DMS 273 treated with DMSO at 0.1 percent for 48 hours (cell line): ENCODE measurements at places on chromosomes 5 and 9.

GRCh38 chr5:142735323-142736246 is 34.6 kb upstream of the ARHGAP26 start:
- DNase-seq: no peak

DNA sequence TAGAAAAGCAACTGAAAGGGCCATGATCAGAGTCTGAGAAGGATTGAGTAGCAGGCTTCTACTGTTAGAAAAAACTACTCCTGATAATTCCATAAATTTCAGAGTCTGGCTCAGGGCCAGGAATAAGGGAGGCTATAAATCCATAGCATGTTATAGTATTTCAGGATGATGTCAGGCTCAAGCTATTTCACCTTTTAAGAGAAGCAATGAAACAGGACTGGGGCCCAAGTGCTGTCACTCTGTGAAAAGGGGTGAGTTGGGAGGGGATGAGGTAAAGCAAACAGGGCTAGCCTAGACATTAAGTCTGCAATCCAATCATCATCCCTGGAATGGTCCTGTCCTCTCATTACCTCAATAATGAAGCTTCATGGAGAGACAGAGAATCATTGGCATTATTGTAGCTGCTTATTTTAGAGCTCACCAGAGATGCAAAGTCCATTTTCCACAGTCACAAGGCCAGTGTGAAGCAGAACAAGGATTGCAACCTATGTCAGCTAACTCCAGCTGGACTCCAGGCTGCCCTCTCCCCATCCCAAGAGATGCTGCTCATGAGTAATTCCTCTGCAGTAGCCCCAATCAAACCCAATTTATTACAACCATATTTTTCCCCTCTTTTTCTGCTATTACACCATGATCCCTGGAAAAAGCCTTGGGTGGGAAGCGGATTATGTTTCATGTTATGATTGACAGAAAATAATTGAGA is 56.0 kb downstream of the PAPPA start:
- no peak for DNase-seq

DNA sequence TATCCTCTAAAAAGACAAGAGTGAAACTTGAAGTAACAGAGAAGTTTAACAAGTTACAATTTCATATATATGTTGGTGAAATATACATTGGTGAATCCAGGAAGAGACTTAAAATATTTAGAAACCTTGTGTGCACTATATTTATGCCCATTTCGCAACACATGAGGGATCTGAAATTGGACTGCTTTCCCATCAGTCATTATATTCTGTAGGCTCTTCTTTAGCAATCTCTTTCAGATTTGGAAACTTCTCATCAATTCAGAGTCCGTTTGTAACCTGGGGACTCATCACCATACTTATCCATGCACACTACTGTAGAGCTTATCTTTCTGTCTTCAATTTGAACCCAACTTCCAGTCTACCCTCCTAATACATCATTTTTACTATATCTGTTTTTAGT is 2.1 kb downstream of the ITGA1 start:
- DNase-seq: no peak

GRCh38 chr9:15430920-15431844 is 8.5 kb downstream of the SNAPC3 start:
- DNase-seq: no peak

DNA sequence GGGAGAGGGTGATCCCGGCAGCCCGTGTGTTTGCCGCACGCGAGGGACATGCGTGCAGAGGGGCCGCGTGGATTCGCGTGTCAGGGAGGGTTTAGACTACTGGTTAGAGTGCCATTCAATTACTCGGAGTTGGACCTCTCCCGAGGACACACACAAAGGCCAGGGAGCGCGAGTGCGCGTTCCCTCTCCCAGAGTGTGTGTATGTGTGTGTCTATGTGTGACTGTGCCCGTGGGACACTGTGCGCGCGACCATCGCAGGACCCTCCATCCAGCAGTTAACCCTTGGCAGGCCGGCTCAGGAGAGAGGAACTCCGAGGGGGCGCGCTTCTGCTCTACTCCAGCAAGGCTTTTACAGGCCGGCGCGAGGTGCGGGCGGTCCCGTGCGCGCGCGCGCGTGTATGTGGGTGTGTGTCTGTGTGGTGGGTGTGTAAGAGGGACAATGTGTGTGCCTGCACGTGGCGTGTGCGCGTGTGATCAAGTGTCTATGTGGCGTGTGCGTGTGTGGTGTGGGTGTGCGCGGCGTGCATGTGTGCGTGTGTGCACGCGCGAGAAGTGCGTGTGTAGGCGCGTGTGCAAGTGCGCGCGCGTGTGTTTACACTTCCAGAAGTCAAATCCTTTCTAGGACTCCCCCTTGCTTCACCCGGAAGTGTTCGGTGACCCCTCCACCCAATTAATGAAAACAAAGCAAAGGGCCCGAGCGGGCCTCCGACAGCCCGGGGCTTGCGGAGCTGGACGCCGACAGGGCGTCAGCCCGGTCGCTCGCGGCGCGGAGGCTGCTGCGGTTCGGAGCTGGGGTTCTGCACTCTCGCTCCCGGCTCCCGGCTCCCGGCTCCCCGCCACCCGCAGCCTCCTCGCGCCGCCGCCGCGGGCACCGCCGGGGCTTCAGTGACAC is 75.3 kb upstream of the TBCA start:
- DNase-seq: no peak

DNA sequence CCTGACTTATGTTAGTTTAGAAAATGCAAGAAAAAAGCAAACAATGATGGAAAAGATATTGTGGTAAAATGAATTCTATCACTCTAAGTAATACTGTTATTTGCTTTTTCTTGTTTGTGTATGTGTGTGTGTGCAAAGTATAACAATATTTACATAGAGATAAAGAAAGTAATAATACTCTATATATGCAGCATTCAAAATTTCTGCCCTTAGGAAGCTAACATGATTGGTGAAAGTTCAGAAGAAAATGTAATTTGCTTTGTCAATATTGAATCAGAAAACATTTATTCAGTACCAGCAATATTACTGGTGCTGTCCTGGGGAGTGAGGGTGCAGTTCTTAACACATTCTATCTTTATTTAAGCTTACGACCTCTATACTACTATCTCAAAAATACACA is 12.9 kb upstream of the PRDM9 start:
- no peak for DNase-seq

DNA sequence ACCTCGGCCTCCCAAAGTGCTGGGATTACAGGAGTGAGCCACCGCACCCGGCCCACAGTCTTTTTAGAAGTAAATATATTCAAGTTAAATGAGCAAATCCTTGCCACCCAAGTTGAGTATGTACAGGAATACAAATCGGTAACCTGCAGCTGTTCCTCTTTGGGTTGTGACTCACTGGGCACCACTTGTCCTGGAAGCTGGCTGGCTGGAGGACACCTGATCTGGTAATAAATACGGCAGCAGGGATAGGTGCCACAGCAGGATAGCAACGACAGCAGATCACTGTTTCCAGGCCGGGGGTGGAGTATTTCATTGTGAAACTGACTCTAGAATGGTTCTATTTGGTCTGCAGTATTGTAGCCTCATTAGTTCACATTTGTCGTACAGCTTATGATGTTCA is 35.7 kb upstream of the SLC36A2 start:
- DNase-seq: peak; percentile 12

DNA sequence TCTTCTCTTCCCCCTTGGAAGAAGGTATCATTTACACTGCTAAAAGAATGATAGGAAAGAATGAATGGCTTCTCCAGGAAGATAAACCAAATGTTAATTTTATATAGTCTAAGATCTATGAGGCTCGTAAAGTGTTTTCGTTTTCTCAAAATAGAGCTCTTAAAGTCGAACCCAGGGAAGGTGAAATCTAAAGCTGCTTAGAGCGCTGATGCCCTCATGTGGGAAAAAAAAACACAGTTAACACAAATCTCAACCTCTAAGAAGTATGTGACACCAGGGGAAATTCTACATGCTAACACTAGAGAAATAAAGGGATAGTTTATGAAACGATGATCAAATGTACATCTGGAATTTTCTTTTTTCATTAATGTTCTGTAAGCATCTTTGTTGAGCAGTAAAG is 257.9 kb downstream of the RASEF start:
- DNase-seq: no peak

DNA sequence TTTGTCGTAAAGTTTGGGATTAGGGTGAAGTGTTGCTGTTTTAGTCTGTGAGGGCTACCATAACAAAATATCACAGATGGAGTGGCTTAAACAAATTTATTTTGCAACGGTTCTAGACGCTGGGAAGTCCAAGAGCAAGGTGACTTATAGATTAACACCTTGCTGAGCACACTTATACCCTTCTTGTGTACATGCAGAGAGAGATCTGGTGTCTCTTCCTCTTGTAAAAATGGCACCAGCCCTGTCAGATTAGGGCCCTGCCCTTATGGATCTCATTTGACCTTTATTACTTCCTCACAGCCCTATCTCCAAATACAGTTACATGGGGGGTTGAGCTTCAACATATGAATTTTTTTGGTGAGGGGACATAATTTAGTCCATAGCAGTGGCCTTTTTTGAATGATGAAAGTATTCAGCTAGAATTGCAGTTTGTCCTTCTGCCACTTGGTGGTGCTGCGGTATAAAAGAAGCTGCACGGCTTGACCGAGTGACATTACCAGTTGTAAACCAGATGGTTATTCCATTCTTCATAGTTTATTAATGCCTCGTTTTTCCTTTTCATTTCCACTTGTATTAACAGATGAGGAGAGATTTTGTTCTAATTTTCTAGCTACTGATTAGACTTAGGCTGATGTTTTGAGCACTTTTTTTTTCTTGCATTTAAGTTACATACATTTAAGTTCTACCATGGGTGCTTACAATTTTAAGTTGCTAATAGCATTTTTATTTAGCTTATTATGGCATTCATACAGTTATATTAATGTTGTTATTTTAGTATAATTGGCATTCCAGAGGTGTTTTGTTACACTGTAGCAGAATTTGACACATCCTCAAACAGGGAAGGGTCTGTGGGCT is 19.4 kb downstream of the DCP2 start:
- DNase-seq: peak; percentile 38

DNA sequence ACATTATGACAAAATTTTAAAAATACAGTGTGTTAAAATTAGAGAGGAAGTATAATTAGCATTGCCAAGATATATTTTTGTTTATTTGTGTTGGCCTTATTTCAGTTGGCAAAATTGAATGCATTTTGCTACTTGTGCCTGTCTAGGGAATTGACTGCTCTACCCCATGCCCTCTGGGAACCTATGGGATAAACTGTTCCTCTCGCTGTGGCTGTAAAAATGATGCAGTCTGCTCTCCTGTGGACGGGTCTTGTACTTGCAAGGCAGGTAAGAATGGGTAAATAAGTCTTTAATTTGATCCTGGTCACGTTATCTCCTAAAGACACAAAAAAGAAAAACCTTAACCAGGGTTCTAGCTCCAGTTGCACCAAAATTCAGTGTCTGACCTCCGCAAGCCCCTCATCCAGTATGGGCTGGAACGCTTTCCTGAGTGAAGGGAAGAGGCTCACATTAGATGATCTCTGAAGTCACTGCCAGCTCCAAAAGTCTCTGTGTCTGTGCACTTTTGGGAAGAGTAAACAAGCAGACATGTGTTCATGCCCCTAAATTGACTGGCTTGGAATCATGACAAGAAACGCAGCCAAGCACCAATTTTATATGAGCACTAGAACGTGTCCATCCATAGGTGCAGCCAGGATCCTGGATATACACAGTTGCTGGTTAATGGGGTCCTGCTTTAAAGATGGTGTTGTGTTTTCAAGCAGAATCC is 98.3 kb upstream of the PRRC1 start:
- peak; percentile 34 for DNase-seq

GRCh38 chr5:59937633-59938032 is 44.1 kb upstream of the PDE4D start:
- no peak for DNase-seq

- no peak for DNase-seq
These were observed 220.0 kb downstream of the CDH18 start for GRCh38 chr5:19767987-19768386.

DNA sequence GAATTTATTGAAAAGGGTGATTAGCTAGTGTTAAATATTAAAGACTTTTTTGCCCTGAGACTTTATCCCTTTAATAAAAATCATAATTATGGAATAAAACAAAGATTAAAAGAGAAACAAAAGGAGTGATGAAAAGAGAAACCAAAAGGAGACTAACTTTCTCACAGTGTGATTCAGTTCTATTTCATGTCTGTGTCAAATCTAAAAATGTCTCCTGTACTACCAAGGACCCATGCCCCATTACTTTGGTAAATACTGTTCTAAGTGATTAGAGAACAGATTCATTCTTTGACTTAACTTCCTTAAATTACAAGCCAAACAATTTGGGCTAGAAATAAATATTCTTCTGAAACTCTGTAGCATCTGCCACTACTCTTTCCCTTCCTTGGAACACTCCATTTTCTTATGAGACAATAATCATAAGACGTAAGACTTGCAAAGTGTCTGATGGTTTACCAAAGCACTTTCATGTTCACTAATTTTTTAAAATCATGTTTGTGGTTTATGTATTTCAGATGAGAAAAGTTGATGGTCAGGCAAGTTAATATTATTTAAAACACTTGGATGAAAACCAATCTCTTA is 319.0 kb downstream of the EBF1 start:
- DNase-seq: no peak

DNA sequence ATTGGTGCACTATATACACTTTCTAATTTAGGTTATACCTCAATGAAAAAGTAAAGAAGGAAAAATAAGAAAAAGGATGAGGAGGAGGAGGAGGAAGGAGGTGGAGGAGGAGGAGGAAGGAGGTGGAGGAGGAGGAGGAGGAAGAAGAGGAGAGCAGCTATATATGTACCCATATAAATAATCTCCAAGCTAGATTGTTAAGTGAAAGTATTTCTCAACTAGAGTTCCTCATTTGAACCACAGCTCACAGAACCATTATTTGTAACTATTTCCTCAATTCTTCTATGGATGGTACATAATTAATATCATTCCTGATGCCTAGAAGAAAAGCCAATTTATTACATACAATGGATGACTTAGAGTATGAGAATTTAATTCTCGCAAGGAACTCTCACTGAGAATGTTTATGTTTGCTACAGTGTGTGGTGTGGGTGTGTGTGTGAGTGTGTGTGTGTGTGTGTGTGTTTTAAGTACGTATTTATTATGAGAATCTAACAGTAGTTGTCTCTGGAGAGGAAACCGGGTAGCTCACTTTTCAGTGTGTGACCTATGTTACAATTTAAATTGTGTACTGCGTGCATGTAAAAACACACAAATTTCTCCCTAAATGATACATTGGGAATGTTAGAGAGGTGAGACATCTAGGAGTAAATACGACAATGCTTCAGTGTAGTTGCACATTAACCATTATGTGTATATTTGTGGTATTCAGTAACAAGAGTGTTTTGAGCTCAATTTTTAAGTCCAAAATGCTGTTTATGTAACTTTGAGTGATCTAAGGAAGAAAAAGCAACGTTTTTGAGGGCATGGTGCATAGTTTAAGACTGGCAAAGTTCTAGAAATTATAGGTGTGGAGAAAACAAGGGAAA is 20.2 kb upstream of the NREP start:
- no peak for DNase-seq

- no peak for DNase-seq
These were observed 9.8 kb upstream of the PRRX2 start for GRCh38 chr9:129655696-129656095.

- DNase-seq: no peak
These were observed 37.0 kb upstream of the LCP2 start for GRCh38 chr5:170334626-170335025.

GRCh38 chr9:127528422-127529251 is 77.3 kb downstream of the LRSAM1 start:
- no peak for DNase-seq

GRCh38 chr9:2116073-2116472 is 100.9 kb downstream of the SMARCA2 start:
- no peak for DNase-seq
